ENCODE measurements at places on chromosomes 13 and 19.

GRCh38 chr13:96816261-96816660, 178.0 kb downstream of the OXGR1 start:
- DNase-seq = no peak

GRCh38 chr13:92609376-92609775, 617.2 kb upstream of the GPC6 start:
- peak; percentile 3 for DNase-seq

- DNase-seq = peak; percentile 69
Measured at GRCh38 chr19:38831142-38831605, 420 bp downstream of the ECH1 start.

DNA sequence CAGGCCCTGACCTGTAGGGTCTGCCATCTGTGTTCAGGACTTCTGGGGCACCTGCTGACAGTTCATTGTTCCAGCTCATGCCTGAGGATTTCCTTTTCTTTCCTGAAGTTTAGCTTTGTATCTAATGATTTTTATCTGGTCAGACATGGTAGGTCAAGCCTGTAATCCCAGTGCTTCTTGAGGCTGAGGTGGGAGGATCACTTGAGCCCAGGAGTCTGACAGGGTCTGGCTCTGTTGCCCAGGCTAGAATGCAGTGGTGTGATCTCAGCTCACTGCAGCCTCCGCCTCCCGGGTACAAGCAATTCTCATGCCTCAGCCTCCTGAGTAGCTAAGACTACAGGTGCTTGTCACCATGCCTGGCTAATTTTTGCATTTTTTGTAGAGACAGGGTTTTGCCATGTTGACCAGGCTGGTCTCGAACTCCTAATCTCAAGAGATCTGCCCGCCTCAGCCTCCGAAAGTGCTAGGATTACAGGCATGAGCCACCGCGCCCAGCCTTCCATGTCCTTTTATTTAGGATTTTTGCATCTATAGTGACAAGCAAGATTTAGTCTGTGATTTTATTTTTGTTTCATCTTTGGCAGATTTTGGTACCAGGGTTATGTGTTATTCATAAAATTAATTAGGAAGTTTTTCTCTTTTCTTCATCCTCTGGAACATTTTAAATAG, 33.2 kb downstream of the CHST8 start:
- no peak for DNase-seq

DNA sequence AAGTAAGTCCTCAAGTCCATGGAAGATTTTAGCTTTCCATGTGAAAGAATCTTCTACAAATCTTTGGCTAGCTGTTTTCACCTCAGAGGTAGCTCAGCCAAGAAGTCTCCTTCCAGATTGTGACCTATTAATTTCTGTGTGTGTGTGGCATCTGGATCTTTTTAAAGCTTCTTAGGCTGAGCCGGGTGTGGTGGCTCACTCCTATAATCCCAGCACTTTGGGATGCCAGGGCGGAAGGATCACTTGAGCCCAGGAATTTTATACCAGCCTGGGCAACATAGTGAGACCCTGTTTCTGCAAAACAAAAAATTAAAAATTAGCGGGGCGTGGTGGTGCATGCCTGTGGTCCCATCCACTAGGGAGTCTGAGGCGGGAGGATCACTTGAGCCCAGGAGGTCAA, 13.4 kb upstream of the SLC44A2 start:
- no peak for DNase-seq

DNA sequence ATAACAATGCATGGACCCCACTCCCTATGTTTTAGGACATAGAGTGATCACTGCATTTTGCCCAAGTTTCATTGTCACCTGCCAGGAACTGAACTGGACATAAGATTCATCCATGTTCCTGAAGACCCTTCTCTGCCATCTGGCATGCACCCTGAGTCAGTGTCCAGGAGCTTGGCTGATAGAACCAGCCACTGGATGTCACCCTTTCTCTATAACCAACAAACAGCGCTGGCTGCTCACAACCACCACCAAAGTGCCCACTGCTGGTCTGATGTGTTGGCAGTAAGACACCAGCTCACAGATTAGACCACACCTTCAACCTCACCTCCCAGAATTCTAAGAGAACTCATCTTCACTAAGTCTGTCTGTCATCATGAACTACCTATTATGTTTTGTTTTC, 333.4 kb downstream of the ITGBL1 start:
- no peak for DNase-seq

DNA sequence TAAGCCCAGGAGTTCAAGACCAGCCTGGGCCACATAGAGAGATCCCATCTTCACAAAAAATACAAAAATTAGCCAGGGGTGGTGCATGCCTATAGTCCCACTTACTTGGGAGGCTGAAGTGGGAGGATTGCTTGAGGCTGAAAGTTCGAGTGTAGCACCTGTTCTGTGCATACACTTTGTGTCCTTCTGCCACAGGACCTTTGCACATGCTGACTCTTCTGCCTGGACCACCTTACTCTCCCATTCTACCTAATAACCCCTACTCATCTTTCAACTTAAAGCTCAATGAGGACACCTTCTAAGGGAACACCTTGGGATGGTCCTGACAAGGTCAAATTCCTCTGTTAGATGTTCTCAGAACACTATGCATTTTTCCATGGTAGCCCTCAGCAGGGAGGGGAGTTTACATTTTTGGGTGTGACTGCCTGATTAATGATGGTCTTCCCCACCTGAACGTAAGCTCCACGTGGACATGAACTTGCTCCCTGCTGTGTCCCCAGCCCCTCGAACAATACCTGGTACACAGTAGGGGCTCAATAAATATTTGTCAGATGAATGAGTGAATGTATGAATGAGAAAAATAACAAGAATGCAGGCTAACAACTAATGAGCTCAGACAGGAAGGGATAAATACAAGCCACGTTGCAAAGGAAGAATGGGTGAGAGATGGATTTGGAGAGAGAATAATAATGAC, 11.2 kb upstream of the IZUMO2 start:
- no peak for DNase-seq

DNA sequence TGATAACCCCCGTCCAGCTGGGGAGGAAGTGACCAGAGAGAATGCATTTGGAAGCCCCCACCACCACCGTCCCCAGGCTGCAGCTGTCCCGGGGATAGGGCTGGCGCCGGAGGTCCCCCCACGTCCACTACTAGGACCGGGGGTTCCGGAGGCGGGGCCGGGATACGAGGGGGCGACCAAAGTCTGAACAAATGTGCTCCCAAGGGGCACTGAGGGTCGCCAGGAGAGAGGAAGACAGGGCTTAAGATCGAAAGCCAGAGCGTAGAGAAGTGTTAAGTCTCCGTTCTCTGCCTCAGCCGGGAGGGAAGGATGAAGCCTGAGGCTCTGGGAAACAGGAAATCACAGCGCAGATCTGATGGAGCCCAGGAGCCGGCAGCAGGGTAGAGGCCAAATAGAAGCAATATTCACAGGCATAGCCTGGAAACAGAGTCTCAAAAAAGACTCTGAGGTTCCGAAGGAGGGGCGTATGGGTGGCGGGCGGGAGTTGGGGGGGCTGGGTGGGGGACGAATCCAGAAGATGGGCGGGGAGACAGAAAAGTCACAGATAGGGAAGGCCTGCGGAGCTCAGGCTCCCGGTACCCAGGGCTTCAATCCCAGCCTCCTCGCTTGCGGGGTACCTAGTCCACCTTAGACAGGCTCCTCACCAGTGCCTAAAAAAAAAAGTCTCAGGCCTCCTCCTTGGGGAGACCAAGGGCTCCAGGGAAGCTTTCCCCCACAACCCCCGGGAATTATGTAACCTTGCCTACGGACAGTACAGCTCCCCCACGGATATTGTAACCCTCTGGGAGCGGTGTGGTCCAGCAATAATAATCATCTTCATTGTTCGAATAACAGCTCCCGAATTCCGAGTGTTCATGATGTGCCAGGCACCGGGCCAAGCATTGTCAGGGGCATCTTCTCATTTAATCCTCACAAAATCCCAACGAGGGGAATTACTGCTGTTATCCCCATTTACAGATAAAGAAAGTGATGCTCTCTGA, 1.1 kb upstream of the ERF start:
- DNase-seq = peak; percentile 91

- DNase-seq = peak; percentile 78
Measured at GRCh38 chr19:53977991-53978731, 13.3 kb upstream of the CACNG6 start.

DNA sequence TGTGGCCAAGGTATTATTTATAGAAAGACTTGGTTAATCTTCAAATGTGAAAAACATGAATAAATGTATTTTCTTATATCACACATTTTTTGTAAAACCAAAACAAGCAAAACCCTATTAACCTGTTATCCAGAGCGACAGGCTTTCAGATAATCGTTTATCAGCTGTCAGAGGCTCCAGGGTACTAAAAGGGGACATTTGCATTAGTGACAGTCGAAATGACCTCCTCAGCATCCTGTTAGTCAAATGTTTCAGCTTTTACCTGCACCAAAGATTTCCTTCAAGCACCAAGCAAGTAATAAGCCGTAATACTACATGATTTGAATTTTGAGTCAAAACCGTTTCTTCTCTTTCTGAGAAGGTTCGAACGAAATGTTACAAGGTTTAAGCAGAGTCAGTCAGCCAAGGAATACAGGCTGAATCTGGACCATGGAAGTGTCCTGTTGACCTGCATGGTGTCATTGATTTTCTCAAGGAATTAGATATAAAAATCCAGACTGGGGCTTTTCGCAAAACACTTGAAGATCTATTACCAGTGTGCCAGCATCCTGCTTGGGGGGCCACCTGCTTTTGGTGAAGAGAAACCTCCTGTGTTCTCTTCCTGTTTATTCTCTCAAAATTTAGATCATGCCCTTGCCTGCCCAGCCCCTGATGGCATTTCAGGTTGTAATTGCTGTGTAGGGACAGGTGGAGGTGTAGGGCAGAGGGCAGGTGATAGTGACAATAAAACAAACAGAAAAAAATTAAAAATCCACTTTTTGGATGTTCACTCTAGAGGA, 11.3 kb upstream of the RFC3 start:
- no peak for DNase-seq
